ENCODE measurements at places on chromosomes 7 and 10.

DNA sequence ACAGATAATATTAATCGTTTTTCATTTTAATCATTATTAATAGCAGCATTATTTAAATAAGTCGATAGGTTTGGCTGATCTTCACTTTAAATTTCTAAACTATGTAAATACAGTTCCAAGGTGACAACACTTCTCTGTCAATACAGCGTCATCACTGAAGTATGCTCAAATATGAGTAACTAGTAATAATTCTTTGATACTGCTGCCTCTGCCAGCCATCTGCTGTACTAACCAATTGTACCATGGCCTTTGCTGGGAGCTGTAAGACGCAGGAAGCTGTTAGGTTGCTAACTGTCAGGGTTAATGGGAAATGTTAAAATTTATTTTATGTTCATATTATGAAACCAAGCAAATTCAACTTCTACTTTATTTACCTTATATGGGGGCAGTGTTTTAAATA, 1650.5 kb upstream of the LRRTM3 start:
- no peak for DNase-seq

- no peak for DNase-seq
These were observed 88.8 kb downstream of the SEMA3C start for GRCh38 chr7:80830010-80830409.

DNA sequence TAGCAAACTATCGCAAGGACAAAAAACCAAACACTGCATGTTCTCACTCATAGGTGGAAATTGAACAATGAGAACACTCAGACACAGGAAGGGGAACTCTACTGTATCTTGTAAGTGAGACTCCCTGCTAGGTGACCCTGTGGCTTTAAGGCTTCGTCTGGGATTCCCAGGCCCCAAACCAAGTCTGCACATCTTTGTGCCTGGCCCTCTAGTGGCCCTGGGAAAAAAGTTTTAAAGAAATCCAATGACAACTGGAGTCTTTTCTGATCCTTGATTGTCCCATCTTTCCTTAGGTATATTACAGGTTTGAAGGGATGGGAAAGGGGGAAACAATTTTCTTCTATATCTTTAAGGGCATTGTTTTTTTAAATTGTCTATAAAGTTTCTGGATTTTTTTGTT, 10.6 kb upstream of the LIPM start:
- peak; percentile 85 for DNase-seq

DNA sequence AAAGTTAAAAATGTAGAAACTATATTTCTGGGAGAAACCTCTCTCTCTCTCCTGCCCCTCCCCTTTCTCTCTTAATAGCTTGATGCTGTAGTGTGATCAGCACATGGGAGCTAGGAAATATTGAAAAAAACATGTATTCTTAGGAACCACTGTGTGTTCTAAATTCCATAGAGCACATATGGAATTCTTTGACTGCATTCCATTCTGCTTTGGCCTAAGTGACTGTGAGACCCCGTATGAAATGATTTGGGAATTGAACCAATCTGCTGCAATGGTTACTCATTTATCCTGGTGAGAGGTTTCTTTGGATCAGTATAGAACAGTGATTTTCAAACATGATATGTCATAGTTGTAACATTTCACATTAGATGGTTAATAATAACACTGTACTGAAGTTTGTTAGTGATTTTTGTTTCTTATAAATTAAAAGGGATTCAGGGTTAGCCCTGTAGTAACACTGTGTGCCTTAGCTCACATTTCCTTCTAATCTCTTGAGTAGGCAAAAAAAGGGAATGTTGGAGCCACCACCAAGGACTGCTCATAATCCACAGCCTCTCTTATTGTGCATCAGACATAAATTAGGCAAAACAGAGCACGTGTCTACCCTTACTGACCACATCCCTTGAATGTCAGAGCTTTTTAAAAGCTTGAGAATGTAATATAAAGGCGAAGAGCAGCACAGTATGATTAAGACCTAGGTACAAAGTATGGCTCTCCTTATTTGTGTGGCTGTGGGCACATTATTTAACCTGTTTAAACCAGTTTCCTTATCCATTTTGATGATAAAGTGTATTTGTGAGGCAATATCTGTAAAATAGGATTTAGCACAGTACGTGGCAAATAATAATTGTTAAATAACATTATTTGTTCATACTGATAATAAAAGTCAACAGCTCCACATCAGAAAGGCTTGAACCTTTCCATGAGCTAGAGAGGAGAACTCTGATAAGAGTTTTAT, 69.1 kb downstream of the FAM185A start:
- no peak for DNase-seq

- DNase-seq = no peak
These were observed 11.9 kb upstream of the SFR1 start for GRCh38 chr10:104109908-104110662.

- DNase-seq = no peak
These were observed 26.1 kb downstream of the WDFY4 start for GRCh38 chr10:48710647-48711275.

DNA sequence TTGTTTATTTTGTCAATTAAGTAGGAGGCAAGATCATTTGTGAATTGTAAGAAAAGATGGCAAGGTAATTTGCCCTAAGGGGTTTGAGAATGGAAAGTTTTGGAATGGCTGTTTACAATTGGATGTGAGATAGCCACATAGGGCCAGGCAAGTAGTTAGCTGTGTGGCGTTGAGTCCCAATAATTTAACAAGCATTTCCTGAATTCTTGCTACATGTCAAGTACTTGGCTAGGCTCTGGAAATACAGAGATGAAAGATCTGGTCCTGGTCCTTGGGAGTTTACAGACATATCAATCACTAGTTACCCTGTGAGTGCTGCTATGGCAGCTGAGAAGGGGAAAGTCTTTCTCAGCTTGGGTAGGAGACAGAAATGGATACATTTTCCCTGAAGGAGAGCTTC, 401.6 kb downstream of the SUGCT start:
- no peak for DNase-seq

GRCh38 chr7:16295558-16295957, 125.8 kb downstream of the CRPPA start:
- DNase-seq = no peak

GRCh38 chr7:77453531-77453930, 37.4 kb upstream of the GSAP start:
- no peak for DNase-seq

- no peak for DNase-seq
These were observed 45.5 kb upstream of the ATRNL1 start for GRCh38 chr10:115047705-115048104.

- DNase-seq = no peak
These were observed 7.3 kb downstream of the PITX3 start for GRCh38 chr10:102233997-102234396.

Data from GM23338 (cell line).